Mesenchymal stem cell (in vitro differentiated cells and primary cell): ENCODE measurements at places on chromosomes 6 and 20.
A peak's percentile ranks its signal among the peaks of the same experiment; 100 is the strongest.

- H3K4me3 ChIP-seq = no peak overlapping the region
- H3K27ac ChIP-seq = no peak overlapping the region
- peaks cover 3% of the 10 kb centered on the region for H3K4me1 ChIP-seq
- no peak for DNase-seq
- peaks cover 7% of the 10 kb centered on the region for H3K27me3 ChIP-seq
These were observed 77.2 kb downstream of the TMEM242 start for GRCh38 chr6:157246048-157246630.

GRCh38 chr6:42331019-42331418, 113.4 kb upstream of the MRPS10 start:
- H3K27me3 ChIP-seq = no peaks in the 10 kb centered on the region
- H3K4me3 ChIP-seq = no peak overlapping the region
- no peak for DNase-seq
- H3K4me1 ChIP-seq = peaks cover 4% of the 10 kb centered on the region

DNA sequence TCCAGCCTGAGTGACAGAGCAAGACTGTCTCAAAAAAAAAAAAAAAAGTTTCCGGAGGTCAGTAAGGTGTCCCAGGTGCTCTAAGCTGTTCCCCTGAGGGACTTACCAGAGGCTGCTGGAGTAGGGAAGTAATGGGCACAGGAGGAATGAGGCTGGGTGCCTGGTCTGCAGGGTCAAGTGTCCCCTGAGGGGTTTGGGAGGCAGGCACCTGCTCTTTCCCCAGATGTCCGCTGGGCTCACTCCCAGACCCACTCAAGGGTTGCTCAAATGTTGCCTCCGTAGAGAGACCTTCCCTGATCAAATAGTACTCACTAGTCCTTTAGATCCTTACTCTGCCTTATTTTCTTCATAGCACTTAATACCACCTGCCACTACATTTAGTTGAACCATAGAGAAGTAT, 5.4 kb upstream of the MAPK13 start:
- no peaks in the 10 kb centered on the region for H3K36me3 ChIP-seq
- H3K27me3 ChIP-seq = no peaks in the 10 kb centered on the region
- no peak overlapping the region for H3K4me3 ChIP-seq
- no peak for DNase-seq

GRCh38 chr6:106102034-106102433, 15.9 kb downstream of the PRDM1 start:
- peaks cover 49% of the 10 kb centered on the region for H3K36me3 ChIP-seq
- no peaks in the 10 kb centered on the region for H3K27me3 ChIP-seq
- no peak overlapping the region for H3K4me3 ChIP-seq
- no peak for DNase-seq
- peaks cover 9% of the 10 kb centered on the region for H3K4me1 ChIP-seq
- no peak overlapping the region for H3K27ac ChIP-seq

DNA sequence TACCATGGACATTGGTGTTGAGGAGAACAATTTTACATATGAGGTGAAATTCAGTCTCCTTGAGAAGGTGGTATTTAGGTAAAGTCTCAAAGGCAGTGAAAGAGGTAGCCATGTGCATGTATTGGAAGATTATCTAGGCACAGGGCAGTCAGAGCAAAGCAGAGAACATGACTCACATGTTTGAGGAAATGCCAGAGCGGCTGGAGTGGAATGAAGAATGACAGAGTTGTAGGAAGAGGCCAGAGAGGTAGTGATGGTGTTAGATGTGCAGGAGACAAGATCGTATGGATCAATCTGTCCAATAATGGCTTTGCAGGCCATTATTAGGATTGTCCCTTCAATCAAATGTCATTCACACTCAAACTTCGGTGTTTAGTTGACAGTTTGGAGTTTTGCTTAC, 449.4 kb upstream of the PTCHD4 start:
- peaks cover 1% of the 10 kb centered on the region for H3K4me1 ChIP-seq
- no peaks in the 10 kb centered on the region for H3K36me3 ChIP-seq
- peak; percentile 51 for DNase-seq
- H3K4me3 ChIP-seq = no peak overlapping the region
- no peak overlapping the region for H3K27ac ChIP-seq

- H3K27me3 ChIP-seq = no peaks in the 10 kb centered on the region
- no peak overlapping the region for H3K4me3 ChIP-seq
- H3K36me3 ChIP-seq = peaks cover 39% of the 10 kb centered on the region
- H3K27ac ChIP-seq = no peak overlapping the region
These were observed 14.5 kb downstream of the GNL1 start for GRCh38 chr6:30541515-30542403.
